Karpas-422 (cell line): ENCODE measurements at places on chromosomes 11 and 22. TPM values are rescaled to one million over a fixed set of nuclear protein-coding genes. Genes with fewer than 3 reads are reported as not detected.

Gene E2F8
- total RNA-seq: 4.1 and 8.4 TPM in 2 replicates

Gene APOL5
- not detected in 2 replicates for total RNA-seq

Gene ACTN3
- total RNA-seq: not detected in 2 replicates

Gene TSSC4
- 25.3 and 47.5 TPM in 2 replicates for total RNA-seq

Gene VSIG10L2
- total RNA-seq: not detected in 2 replicates

Gene CPSF7
- total RNA-seq: 50.0 and 64.1 TPM in 2 replicates

Gene PAX6
- 0.61 and 5.9 TPM in 2 replicates for total RNA-seq

Gene C11orf42
- not detected in 2 replicates for total RNA-seq

Gene NOX4
- total RNA-seq: not detected in 2 replicates

Gene CSRP3
- not detected in 2 replicates for total RNA-seq

Gene ILK
- 48.6 and 65.6 TPM in 2 replicates for total RNA-seq
